Fibroblast of skin of right biceps (primary cell): ENCODE measurements at places on chromosomes 13 and 19.

DNA sequence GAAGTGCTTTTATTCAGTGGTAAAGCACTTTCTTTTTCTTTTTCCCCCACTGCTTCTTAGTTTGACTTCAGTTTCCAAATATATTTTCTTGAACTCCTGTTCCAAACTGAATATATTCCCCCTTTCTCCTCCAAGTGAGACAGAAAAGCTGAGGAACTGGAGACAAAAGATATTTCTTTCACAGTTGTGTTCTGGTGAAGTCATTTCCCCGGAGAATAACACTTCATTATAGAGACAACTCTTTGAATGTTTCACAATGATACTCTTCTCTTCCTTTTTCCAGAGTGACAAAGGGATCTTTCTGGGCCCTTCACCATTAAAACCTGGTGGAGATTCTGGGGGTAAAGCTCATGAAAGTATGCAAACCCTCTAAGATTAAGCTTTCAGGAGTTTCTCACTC lies 860.8 kb upstream of the SLITRK5 start:
- DNase-seq, result no peak

GRCh38 chr13:52894413-52894812 lies 46.0 kb upstream of the PCDH8 start:
- DNase-seq, result no peak

GRCh38 chr19:14814982-14815652 lies 19.9 kb downstream of the OR7A5 start:
- DNase-seq, result no peak

DNA sequence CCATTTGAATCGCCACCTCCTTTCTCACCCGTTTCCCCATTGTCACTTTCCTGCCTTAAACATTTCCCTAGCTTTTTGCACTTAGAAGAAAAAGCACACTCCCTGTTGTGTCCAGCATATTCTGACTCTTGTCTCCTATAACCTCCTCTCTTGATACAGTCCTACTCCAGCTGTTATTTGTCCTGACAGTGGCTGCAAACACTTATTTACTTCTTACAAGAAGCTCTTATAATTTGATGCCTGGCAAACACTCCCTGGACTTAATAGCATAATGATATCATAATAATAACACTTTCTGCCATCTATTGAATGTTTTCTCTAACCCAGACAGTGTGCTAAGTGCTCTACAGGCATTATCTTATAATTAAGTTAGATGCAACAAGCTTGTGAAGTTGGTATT lies 76.6 kb downstream of the DGKH start:
- DNase-seq, result no peak

DNA sequence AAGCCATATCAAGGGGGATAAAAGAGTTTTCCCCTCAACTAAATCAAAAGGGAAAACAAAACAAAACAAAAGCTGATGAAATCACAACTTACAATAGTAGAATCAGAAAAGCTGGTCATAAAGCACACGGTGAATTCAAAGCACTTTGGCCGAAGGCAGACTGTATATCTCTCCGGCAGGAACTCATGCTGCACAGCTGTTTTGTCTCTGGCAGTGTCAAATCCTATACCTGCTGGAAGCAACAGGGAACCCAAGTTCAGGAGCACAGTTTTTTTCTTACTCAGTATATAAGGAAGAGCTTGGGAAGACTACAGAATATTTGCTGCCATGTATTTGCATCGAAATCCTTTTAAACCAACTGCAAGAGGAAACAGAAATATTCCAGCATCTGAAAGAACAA lies 213.7 kb downstream of the RFC3 start:
- DNase-seq, result no peak

DNA sequence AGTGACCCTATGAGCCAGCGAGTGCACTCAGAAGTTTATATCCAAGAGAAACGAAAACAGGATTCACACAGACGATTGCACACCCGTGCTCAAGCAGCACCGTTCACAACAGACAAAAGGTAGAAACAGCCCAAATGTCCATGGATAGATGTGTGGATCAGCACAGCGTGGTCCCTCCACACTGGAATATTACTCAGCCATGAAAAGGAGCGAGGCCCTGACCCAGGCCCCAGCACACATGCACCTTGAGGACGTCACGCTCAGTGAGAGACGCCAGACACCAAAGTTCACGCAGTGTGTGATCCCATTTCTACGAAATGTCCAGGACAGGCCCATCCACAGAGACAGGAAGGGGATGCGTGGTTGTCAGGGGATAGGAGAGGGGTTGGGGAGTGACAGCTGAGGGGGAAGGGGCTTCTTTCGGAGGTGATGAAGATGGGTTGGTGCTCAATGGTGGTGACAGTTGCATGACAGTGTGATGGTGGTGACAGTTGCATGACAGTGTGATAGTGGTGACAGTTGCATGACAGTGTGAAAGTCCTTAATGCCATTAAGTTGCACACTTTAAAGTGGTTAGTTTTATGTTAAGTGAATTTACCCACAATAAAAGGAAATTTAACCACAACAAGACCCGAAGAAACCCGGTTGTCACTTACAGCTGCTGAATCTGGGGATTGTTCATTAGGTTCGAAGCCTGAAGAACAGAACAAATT lies 18.9 kb upstream of the SLC39A3 start:
- DNase-seq, result no peak

DNA sequence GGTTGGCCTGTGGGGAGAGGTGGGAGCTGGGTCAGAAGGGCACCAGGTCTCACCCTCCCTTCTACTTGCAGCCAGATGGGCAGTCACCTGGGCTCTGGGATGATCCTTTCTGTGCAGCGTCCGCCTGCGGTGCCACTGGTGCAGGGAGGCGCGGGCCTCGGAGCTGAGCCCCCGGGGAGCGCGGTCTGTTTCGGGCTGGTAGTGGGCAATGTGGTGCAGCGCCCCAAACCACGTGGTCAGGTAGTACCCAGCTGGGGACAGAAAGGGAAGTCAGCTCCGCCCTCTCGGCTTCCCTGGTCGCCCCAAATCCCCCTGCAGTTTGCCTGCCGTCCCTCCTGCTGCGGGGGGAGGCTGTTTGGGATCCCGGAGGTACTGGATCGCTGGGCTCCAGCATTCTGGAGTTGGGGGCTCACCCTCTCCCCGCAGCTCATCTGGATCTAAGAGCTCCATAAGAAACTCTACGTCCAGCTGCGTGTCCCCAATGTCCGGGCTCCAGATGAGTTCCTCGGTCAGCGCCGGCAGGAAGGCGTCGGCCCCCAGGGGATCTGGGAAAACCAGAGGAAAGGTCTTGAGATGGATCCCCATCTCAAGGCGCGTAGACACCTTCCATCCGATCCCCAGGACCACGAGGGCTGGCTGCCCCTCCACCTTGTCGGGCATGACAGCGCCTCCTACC lies 8.8 kb downstream of the RINL start:
- DNase-seq, result no peak

- DNase-seq, result no peak
Observed at GRCh38 chr13:66899955-66900354, 330.2 kb downstream of the PCDH9 start.

DNA sequence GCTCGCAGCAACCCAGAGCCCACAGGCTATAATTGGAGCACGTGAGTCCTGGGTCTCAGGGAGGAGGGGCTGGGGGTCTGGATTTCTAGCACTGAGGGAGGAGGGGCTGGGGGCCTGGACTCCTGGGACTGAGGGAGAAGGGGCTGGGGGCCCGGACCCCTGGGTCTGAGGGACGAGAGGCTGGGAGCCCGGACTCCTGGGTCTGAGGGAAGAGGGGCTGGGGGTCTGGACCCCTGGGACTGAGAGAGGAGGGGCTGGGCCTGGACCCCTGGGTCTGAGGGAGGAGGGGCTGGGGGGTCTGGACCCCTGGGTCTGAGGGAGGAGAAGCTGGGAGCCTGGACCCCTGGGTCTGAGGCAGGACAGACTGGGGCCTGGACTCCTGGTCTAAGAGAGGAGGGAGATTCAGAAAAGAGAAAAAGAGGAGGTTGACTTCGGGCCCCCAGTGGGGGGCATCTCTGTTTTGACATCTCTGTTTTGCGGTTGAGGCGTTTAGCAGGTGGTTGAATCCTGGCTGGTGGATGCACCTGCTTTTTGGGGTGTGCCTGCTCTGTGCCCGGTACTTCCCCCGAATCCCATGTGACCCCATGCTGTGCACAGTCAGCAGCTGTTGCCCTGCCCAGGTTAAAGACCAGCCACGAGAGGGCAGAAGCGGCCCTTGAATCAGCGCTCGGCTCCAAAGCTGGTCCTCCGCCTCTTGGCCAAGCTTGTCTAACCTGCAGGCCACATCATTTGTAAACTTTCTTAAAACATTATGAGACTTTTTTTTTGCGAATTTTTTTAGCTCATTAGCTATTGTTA lies 10.5 kb downstream of the PVR start:
- DNase-seq, result peak; percentile 49

DNA sequence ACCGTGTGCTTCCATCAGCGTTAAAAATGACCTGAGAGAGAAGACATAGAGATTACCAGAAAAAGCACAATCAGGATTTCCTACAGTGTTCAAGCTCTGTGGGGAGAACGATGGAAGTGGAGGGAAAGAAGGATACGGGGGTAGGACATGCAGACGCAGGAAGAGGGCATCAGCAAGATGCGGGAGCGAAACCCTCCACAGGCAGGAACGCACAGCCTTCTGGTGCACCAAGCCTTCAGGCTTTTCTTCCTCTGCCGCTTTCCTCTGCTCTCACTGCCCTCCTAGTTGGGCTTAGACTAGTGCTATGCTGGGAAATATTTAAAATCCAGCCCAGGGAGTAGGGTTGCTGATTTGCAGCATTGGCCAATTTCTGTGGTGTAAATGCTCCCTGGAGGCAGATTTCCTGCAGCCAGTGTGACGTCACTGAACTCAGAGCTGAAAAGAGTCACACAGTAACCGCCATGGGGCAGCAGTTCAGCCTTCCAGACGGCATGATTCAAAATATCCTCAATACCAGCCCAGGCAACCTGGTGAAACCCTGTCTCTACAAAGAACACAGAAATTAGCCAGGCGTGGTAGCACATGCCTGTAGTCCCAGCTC lies 205.1 kb upstream of the SOX1 start:
- no peak for DNase-seq

DNA sequence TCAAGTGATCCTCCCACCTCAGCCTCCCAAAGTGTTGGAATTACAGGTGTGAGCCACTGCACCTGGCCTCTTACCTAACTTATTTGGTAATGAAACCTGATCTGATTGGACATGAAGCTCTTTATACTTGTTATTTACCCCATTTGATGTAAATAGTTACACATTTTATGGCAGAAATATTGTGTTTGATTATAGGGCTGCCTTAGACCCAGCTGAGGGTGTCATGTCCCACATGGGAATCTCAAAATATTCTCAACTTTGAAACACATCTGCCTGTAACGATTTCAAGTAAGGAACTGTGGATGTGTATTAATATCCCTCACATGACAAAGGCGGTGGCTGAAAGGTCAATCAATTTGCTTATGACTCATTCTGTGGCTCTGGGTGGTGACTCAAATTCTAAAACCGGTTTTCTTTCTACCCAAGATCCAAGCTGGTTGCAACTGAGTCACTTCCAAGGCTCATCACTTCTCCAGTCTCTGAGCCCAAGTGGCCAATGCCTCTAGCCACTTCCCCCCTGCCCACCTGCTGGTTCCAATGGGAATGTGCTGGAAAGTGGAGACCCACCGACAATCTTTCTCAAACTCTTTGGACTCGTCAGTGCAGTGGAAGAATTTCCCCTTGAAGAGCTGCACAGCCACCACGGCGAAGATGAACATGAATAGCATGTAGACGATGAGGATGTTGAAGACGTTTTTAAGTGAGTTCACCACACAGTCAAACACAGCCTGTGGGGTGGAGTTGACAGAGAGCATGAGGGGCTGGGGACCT lies 110.9 kb downstream of the IER2 start:
- peak; percentile 86 for DNase-seq

DNA sequence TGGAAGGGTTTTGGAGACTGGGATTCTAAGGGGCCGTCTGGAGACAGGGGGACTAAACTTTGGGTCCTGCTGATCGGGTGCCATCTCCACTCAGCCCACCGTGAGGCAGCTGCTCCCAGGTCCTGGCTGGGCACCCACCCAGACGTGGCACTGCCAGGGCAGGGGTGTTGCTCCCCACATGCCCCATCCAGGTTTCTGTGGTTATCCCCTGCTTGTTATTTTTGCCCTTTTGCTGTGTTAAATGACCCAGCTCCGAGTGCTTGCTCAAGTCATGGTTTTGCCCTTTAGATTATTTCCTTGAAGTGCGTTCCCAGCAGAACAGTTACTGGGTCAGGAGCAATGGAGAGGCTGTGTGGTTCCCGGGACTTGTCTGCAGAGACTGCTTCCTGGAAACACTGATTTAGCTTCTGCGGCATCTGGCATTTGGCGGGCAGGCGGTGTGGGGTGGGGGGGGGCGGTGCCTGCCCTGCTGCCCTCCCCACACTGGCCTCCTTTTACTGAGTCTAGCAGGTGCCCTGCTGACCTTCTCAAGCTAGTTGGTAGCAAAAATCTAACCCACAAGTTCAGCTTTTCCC lies 1.9 kb downstream of the RAB11B start:
- DNase-seq, result no peak

DNA sequence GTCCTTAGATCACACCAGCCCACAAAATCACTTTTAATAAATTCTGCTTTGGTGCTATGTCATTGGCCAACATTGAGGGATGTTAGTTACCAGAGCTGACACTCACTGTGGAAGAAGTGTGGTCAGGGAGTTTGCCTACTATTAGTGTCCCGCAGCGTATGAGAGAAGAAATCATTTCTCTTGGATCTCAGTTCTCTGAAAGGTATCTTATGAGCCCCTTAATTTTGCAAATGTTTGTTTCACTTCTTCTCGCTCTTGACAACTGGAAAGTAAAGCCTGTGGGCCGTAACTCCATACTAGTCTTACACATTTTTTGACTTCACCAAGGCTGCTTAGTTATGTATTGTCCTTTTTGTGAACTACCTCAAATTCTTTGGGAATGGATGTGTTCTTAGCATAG lies 80.9 kb downstream of the FLT1 start:
- no peak for DNase-seq

- DNase-seq, result no peak
Observed at GRCh38 chr13:52638666-52639328, 3.4 kb upstream of the HNRNPA1L2 start.

GRCh38 chr19:35833972-35834371 lies 18.3 kb downstream of the NPHS1 start:
- DNase-seq, result no peak

DNA sequence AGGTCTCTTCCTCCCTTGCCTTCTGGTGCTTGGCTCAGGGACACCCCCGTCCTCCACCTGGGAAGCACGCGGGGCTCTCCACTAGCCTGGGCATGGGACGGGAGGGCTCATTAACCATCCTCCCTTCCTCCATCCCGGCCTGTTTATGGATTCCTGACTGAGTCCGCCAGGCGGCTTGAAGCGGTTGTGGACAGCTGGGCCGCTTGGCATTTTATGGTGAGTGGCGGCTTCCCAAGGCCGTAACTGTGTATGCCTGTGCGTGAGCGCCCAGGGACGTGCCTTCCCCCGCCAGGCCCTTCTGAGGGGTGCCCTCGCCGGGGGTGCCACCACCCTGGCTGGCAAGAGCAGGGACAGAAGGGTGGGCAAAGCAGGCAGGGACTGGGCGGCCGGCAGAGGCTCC lies 202.8 kb downstream of the URI1 start:
- no peak for DNase-seq

DNA sequence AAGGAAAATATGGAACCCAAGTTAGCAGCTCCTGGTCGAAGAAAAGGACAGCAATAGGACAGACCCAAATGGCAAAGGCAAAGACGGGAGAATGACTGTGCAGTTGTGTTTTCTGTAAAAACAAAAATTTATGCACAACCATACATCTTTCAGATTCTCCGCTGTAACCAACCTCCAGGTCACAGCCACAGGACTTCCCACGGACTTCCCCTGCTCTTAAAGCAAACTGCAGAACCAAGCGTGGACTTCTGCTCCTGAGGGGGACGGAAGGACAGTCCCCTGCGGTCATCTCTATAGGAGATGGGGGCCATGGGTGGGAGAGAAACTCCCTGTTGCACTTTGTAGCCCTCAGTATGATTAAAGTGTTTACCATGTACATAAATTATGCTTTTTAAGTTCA lies 2.5 kb downstream of the GRTP1 start:
- DNase-seq, result no peak

- no peak for DNase-seq
Observed at GRCh38 chr13:114194853-114195252, 15.8 kb downstream of the CFAP97D2 start.
